Suppressor macrophage treated with lipopolysaccharide for 4 hours (primary cell): ENCODE measurements at places on chromosomes 12 and 14.

DNA sequence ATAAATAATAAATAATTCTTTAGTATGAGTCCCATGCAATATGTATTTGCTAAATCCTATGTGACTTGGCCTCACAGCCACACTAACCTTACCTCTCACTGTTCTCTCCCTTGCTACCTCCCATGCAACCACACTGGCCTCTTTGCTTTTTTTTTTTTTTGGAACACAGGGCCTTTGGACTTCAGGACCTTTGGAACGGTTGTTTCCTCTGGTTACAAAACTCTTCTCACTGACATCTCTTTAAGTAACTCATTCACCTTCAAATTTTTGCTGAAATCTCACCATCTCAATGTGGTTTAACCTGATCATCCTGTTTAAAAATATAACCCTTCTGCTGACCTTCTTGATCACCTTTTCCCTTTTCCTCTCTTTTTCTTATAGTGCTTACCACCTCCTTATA lies 194.0 kb downstream of the SSPN start:
- no peak for DNase-seq

DNA sequence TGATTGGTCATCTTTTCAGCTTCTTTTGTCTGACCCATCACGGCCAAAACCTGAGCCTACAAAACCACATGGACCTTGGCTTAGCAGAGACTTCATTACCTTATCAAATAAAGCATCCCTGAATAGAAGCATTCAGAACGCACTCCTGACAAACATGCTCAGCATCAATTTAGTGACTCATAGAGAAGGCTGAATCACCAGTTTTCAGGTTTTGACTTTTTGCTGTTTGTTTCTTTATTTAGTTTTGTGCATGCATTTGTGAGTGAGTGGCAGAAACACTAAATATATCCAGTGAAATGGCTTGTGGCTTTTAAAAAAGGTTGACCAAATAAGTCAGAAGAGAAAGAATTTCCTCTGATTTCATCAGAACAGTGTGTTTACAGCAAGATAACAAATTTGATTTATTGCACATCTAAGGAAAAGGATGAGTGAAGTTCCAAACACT lies 19.0 kb upstream of the OVCH1 start:
- no peak for DNase-seq

- DNase-seq = no peak
These were observed 32.4 kb downstream of the SMCO2 start for GRCh38 chr12:27478949-27479348.

- no peak for DNase-seq
These were observed 6.0 kb downstream of the EML5 start for GRCh38 chr14:88786715-88787114.

- DNase-seq = peak; percentile 71
These were observed 2.2 kb downstream of the ADIPOR2 start for GRCh38 chr12:1692895-1693610.

GRCh38 chr12:64739778-64740177 lies 19.4 kb downstream of the GNS start:
- peak; percentile 30 for DNase-seq

DNA sequence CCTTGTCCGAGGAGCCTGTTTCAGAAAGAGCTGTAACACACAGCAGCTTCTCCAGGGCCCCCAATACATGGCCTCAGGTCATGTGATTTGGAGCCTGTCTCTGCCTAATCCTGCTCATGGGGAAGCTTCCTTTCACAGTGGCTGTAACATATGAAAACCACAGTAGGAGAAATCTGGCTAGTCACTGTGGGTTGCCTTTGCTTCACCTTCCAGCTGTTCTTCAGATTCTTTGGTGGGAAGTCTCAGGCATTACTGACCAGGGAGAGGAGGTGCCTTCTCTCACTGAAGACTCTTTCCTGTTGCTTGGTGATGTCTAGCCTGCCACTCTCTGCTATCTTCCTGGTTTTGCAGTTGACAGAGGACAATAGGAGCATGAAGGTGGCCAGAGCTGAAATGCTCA lies 350.6 kb downstream of the DPF3 start:
- no peak for DNase-seq

GRCh38 chr12:60257063-60257462 lies 661.2 kb downstream of the SLC16A7 start:
- no peak for DNase-seq

- DNase-seq = peak; percentile 8
These were observed 45.0 kb downstream of the PPP1R13B start for GRCh38 chr14:103802356-103802755.

GRCh38 chr12:106139422-106140171 lies 843 bp upstream of the NUAK1 start:
- DNase-seq = peak; percentile 17

DNA sequence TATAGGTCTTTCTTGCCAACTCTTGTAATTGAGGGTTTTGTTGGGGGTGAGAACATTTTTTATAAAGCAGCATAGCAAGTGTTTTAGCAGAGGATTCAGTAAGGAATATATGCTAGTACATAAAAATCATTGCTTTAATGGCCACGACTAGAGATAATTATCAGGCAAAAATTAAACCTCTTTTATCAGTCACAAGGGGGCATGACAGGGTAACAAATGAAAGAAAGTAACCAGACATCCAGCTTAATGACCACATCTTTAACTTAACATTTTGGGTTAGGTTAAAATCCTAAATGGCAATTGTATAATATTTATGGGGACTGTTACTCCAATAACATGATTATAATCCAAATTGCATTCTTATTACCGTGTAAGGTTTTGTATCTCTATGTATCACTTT lies 119.6 kb downstream of the LRRIQ1 start:
- no peak for DNase-seq

DNA sequence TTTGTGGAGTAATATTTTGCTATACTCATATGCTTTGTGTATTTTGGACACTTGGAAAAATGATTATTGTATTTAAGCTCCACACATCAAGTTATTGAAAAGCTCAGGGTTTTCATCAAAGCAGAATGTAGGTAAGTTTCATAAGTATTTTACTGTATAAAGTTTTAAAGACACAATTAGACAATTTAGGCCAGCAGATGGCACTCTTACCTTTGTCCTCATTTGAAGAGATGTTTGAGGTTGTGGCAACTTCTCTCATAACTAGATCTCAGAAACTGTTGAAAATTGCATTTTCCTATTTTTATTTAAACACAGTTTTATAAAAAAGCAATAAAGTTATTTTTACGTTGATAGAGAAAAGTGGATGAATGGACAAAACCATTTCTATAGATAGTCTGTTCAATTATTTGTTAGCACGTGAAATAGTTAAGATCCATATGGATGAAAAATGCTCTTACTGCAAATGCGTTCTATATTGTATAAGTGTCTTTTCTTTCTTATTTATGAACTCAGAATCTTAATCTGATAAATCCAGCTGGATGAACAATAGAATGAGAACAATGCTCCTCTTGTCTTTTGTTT lies 300.0 kb downstream of the AEBP2 start:
- peak; percentile 73 for DNase-seq

GRCh38 chr12:81255947-81256346 lies 178.1 kb downstream of the ACSS3 start:
- DNase-seq = no peak

- no peak for DNase-seq
These were observed 55.5 kb downstream of the RPS6KA5 start for GRCh38 chr14:91004987-91005386.

DNA sequence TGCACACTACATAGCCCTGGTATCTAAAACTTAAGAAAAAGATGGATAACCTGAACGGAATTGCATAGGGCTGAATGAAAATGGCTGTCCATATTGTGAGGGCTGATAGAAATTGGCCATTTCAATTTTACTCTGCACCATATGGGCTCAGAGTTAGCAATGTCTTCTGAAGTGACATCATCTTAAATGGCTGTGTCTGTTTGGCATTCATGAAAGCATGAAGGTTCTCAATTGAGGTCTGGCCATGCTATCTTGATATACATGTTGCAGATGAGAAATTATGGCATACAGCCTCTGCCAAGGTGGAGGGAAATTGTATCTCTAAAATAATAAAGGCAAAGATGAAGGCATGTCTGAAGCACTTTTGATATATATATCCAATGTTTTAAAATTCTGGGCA lies 226.0 kb upstream of the PDE3A start:
- DNase-seq = no peak

DNA sequence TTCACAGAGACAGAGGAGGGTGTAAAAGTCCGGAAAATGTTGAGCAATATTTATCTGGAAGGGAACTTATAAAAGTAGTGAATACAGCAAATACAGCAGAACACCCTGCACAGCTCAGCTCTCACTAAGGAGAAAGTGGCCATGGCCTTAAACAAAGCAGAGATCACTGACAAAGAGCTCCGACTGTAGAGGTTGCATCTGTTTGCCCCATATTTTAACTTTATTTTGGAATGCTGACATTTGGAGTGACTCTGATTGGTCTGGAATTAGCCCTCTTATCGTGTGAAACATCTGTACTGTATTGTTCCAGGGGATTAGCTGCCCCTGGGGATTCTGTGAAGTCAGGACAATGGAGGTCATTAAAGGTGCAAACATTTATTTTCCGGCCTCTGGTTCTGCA lies 1275.7 kb upstream of the FLRT2 start:
- DNase-seq = no peak

- peak; percentile 81 for DNase-seq
These were observed 2.0 kb upstream of the GAPDH start for GRCh38 chr12:6532051-6532926.

- DNase-seq = no peak
These were observed 6.8 kb downstream of the SIX6 start for GRCh38 chr14:60515511-60516289.

DNA sequence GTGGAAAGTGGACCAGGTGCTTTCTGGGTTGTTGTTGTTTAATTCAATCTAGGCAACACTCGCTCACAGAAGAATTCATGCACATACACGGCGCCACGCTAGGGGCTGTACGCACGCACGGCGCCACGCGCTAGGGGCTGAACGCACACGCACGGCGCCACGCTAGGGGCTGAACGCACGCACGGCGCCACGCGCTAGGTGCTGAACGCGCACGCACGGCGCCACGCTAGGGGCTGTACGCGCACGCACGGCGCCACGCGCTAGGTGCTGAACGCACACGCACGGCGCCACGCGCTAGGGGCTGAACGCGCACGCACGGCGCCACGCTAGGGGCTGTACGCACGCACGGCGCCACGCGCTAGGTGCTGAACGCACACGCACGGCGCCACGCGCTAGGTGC lies 54.3 kb downstream of the NINJ2 start:
- no peak for DNase-seq

DNA sequence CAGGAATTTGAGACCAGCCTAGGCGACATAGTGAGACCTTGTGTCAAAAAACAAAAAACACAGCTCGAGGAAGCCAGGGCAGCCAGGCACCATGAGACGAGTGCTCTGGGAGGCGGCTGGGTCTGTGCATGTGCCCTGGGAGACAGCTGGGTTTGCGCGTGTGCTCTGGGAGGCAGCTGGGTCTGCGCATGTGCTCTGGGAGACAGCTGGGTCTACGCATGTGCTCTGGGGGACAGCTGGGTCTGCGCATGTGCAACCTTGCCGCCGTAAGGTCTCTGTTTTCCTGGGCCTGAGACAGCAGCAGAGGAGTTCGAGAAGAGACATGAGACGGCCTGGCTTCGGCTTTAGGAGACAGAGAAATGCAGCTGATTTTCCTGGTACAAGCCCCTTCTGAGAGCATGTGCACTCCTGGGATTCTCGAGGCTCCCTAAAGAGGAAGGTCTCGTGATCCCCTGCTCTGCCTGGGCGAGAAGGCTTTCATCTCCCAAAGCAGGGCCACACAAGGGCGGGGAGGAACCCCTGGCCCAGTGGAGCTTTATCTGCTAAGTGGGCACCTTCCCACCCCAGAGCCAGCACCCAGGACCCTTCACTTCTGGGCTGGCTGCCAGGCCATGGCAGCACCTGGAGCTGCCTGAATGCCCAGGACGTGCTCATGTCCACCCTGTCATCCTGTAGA lies 3.5 kb upstream of the BDKRB1 start:
- no peak for DNase-seq

DNA sequence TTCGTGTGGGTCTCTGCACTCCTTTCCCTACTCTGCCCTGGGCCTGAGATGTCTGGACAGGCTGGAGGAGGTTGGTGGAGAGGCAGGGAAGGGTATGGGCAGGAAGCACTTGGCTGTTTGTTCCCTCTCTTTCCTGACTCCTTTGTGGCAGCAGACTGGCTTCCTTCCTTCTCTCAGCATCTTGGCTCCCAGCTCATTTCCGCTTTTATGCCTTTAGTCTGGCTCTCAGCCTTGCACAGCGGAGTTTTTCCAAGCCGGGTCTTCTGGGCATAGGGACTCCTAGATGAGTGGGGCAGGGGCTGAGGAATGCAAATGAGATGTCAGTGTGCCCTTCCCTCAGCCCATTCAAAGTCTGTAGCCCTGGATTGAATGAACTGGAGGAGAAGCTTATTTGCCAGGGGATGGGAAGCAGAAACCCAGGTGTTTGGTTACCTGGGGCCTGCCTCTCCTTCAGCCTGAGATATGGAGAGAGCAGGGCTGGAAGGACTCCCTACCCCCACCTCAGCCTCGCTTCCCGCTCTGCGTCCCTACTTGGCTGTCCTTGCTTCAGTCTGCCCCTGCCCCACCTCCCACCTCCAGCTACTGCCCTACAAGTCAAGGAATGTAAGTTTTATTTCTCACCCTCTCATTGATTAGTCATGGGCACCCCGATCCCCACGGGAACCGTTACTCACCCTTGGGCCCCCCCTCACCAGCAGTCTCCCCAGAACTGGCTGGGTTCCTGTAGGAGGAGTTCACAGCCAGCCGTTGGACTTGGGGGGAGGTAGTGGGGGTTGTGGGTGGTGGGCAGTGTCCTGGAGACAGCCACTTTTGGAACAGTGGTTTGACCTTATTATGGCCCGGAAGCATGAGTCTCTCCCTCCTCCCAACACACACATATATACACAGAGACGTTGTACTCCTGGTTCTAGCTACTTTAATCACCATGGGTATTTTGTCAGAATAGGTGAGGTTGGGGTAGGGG lies 9.3 kb upstream of the ITGA5 start:
- peak; percentile 72 for DNase-seq

GRCh38 chr12:78149459-78149858 lies 318.8 kb downstream of the NAV3 start:
- no peak for DNase-seq

DNA sequence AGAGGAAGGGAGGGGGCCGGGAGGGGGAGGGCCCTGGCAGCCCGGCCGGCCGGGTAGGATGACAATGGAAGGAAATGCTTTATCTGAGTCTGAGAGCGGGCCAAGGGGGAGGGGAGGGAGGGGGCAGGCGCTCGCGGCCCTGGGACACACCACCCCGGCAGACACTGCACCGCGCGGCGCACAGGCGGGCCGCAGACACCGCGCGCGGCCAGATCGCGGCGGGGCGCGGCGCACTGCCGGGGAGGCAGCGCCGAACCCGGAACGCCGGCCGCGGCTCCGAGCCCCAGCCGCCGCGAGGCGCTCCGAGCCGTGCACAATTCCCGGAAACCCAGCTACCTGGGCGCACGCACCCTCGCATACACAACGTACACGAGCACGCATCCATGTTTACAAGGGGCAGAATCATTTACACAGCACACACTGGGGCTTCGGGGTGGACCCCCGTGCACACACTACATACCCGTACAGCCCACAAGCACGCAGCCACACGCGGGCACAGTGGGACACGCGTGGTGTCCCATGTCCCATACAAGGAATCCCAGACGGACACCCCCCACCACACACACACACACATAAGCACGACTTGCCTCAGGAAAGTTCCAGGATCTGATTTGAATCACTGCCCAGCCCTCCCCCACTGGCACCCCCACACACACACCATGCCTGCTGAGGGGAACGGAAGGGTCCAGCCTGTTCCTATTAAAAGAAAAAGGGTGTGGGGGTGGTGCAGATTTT lies at the start of gene HDAC7:
HDAC7 (minus strand) TSS at position 8 of the 735 bp plus-strand sequence. CDS start 118 bp downstream, outside the sequence.
- DNase-seq = peak; percentile 58
